Stimulated activated CD4-positive, alpha-beta T cell treated with anti-CD3 and anti-CD28 coated beads, Interleukin-1b, Interleukin-23, amount 100 ng/mL, for 4 hours (primary cell): ENCODE measurements at places on chromosomes 1 and 21.

GRCh38 chr1:112973788-112974187 is 17.8 kb upstream of the SLC16A1 start:
- no peak for DNase-seq

- no peak for DNase-seq
These were observed 250.8 kb downstream of the KCNJ6 start for GRCh38 chr21:37665230-37666024.

GRCh38 chr1:238647877-238648276 is 738.5 kb upstream of the CHRM3 start:
- DNase-seq, result no peak

GRCh38 chr1:151106894-151107293 is 36.3 kb downstream of the GABPB2 start:
- no peak for DNase-seq

GRCh38 chr1:116457946-116458604 is 85.0 kb downstream of the ATP1A1 start:
- no peak for DNase-seq

GRCh38 chr1:57404884-57405283 is 19.0 kb downstream of the DAB1 start:
- DNase-seq, result no peak

GRCh38 chr1:37100310-37100709 is 66.0 kb upstream of the GRIK3 start:
- no peak for DNase-seq

- no peak for DNase-seq
These were observed 28.4 kb upstream of the CEP350 start for GRCh38 chr1:179925922-179926849.

GRCh38 chr1:5857011-5857410 is 135.2 kb downstream of the NPHP4 start:
- DNase-seq, result no peak

- no peak for DNase-seq
These were observed 82.1 kb upstream of the COL6A1 start for GRCh38 chr21:45899317-45900033.

DNA sequence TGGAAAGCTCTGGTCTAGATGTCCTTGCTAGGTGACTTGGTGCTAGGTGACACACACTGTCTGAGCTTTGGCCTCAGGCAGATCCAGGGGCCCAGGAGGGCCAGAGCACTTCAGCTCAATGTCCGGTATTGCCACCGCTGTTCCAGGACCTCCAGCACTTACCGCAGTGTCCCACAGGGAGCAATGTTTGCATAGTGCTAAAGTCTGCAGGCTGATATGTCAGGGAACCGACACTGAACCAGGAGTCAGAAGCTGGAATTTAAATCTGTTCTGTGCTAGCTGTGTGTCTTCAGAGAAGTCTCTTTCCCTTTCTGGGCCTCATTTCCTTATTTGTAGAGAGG is 19.3 kb downstream of the DHCR24 start:
- no peak for DNase-seq

- no peak for DNase-seq
These were observed 107.2 kb downstream of the DNM3 start for GRCh38 chr1:171948511-171948910.

DNA sequence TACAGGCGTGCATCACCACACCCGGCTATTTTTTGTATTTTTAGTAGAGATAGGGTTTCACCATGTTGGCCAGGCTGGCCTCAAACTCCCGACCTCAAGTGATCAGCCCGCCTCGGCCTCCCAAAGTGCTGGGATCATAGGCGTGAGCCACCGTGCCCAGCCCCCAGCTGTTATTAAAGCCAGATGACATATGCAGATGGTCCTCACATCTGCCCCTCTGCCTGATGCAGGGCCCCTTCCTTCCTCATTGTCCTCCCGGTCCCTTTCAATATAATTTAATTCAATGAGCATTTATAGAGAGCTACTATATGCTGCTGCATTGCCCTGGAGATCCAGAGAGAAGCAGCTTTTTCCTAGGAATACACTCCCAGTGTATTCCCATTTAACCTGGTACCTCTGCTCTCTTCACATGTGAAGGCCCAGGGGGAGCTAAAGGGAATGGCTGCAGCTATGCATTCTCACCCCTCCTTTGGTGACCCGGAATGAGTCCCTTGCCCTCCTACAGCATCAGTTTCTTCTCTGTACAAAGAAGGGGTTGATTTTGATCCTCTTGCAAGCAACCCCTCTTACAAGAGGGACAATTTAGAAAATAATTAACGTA is 55.6 kb downstream of the L1TD1 start:
- DNase-seq, result no peak

DNA sequence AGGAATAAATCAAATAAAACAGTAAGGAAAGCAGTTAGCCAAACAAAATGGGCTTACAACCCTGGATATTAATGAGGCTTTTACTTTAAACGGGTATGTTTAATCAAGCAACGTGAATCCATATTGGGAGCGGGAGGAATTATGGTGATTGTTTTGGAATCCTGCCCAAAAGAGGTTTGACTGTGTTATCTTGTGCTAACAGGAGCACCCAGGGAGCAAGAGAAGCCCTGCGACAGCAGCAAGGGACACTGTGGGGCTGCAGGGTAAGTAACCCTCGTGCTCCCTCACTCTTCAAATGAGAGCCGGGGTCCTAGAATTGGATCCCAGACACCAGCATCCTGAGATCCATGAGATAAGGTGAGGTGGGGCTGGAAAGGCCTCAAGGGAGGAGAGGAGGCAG is 72.6 kb upstream of the PGBD5 start:
- DNase-seq, result no peak

GRCh38 chr1:225737866-225738265 is 39.8 kb upstream of the SRP9 start:
- no peak for DNase-seq

GRCh38 chr1:160216301-160216700 is 11.1 kb downstream of the PEA15 start:
- DNase-seq, result no peak

GRCh38 chr1:222187566-222188332 is 360.2 kb downstream of the HHIPL2 start:
- DNase-seq, result no peak

- DNase-seq, result no peak
These were observed 88.8 kb upstream of the GPR52 start for GRCh38 chr1:174358786-174359453.

- no peak for DNase-seq
These were observed 33.1 kb upstream of the KCNQ4 start for GRCh38 chr1:40750451-40750908.

GRCh38 chr1:66557157-66557556 is 23.2 kb downstream of the SGIP1 start:
- no peak for DNase-seq

DNA sequence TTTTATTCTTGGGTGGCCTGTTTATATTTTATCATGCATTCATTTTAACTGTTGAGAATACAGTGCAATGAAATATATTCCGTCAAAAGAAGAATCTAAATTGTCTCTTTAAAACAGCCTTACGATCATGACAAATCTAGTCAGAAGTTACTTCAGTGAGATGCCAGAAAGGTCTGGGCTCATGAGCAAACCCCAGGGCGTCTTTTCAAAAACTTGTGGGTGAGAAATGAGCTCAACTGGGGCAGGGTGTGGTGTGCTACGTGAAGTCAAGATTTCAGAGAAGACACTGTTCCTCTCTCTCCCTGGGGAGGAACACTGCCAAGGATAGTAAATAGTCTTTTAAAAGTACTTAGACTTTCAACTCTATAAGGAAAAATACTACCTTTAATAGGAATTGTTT is 13.4 kb upstream of the UAP1 start:
- no peak for DNase-seq

GRCh38 chr21:34613679-34614627 is 960 bp downstream of the RCAN1 start:
- peak; percentile 4 for DNase-seq

DNA sequence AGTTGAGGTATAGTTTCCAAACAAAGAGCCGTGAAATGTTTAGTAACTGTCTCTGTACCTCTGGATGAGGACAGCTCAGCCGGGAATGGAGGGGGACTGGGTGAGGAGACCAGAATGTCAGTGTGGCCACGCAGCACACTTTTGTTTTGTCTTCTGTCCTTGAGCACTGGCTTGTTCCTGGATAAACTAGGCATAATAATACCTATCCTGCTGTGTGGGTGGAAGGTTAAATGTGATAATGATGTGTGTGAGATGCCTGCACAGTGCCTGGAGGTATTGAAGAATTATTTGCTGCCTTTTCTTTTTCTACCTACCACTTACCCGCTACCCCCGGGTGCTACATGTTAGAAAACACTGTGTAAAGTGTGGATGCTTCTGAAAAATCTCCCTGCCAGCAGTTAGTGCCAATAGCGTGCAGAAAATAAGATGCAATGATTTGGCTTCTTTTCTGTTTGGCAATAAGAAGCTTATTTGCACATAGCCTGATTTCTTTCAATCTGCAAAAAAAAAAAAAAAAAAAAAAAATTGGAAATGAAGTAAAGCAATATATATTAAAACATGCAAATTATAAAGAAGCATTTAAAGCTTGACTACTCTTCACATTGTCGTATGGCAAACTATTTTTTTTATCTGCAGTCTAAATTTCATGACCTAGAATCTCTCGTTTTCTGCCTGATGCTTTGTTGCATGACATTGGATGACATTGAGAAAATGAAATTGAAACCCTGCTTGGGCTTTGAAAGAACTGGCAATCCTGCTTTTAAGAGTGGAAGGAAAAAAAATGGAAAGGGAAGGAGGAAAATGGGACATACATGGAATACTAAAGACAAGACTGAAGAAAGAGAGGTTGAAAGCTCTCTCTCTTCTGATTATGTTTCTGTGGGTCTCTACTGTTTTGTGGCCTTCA is 89.5 kb downstream of the DISC1 start:
- no peak for DNase-seq

- no peak for DNase-seq
These were observed 12.5 kb upstream of the PKP1 start for GRCh38 chr1:201270616-201271390.

DNA sequence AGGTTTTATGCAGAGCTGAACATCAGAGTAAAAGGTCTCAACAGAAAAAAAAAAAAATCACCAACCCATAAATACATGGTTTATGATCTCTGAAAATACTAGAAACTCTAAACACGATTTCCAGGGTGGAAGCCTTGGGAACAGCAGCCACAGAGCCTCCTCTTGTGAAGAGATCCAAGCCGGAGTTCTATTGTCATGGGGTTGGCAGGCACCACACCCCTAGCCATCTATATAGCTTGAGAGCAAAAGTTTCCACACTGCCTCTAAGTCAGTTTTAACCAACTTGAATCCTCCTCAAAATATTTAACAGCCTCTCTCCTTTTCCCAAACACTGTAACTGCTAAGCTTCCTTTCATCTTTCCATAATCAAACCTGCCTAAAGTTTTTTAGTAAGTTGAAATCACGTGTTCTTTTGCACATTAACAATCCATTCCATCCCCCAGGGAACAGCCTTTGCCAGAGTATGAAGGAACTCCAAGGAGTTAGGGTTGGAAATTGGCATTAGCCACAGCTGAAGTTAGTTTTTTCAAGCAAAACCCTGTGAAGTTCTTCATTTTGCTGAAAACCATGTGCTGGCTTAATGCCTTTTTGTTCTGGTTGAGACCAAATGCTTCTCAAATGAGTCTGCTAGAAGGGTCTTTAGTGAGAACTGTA is 13.8 kb upstream of the SEC16B start:
- DNase-seq, result no peak

DNA sequence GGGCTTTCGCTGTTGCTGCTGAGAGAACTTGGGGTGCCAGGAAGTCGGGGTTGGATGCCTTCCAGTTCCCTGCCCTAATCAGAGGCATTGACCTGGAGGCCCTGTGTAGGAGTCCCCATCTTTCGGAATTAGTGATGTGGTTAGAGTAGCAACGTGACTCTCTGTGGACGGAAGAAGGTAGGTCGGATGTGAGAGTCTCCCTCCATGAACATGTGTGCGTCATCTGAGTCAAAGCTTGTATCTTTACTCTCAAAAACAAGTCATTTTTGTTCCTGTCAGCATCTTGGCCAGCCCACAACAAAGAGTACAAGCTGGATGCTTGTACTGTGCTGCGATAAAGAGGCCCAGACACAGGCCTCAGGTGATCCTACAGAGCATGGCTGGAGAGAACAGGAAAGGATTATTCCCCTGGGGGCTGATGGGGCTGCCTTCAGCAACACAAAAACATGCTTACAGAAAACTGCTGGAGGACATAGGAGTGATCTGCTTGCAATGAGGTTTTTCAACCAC is 31.0 kb upstream of the IL10 start:
- peak; percentile 62 for DNase-seq

- no peak for DNase-seq
These were observed 21.7 kb upstream of the PEX10 start for GRCh38 chr1:2433936-2434655.

- no peak for DNase-seq
These were observed 14.9 kb upstream of the SEC16B start for GRCh38 chr1:177984761-177985160.

- DNase-seq, result no peak
These were observed 107.6 kb downstream of the NAV1 start for GRCh38 chr1:201646411-201647022.

GRCh38 chr1:93844262-93845045 is 34.6 kb downstream of the DNTTIP2 start:
- DNase-seq, result no peak

- DNase-seq, result no peak
These were observed 111.6 kb upstream of the IFFO2 start for GRCh38 chr1:19067912-19068638.

- no peak for DNase-seq
These were observed 6.6 kb downstream of the SORT1 start for GRCh38 chr1:109391157-109391556.

DNA sequence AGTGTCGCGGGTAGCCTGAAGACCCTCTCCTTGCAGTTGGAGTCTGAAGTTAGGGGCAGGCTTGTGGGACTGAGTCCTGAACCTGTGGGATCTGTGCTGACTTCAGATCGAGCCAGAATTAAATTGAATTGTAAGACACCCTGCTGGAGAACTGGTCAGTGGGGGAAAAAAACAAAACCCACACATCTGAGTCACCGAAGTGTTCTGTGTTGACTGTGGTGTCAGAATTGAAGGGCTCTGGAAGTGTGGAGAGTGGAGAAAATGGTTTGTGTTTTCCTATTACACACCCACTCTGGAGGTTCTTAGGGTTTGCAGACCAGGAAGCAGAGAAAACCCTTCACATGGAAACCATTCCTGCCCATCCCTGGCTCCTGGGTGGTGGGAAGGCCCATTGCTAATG is 209.5 kb upstream of the GALNT2 start:
- DNase-seq, result no peak

DNA sequence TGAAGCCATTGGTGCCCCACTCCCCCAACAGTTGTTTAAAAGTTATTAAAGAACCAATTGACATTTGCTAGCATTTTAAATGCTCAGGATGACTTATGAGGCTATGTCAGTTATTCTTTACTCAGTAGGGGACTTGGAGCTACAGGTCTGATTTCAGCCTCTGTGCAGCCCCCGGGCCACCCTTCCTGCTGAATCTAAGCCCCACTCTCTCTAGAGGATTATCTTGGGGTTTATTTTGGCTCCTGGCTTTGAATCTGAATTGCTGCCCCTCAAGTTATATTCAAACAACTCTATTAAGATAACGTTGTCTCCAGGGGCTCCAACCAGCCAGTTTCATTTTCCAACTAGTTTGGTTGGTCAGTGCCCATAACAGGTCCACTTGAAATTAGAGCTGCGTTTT is 135.1 kb downstream of the ST6GALNAC3 start:
- no peak for DNase-seq
